ENCODE measurements at places on chromosomes 7 and 10.

DNA sequence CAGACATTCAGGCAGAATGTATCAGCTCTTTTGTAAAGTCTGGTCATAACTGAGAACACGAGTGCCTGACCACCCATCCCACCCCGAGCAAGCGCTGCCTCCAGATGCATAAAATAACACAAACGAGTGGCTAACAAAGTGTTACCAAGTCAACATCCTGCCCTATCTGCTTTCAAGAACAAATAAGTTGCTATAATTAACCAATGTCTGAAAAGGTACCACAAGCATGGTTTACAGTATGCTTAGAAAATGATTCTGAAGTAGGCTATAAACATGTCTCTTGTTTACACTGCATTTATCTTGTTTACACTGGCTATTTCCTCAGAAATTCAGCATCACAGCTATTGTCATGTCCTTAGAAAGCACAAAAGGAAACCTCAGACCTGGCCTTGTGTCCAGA, 49.5 kb downstream of the PIK3AP1 start:
- DNase-seq = no peak

DNA sequence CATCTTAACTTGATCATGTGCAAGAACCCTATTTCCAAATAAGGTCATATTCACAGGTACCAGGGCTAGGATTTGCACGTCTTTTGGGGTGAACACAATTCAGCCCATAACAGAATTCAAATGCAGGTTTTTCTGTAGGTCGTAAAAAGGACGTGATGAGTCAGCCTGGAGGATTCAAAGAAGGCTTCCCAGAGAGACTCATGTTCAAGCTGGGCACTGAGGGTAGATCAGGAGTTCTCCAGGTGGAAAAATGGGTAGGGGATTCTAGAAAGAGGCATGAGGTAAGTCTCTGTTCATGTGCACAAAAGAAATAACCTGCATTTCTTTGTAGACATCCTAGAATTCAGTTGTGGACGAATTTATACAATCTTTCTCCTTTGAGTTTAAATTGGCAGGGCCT, 160.4 kb downstream of the RPS24 start:
- no peak for DNase-seq

- no peak for DNase-seq
These were observed 9.0 kb downstream of the TACR2 start for GRCh38 chr10:69407621-69408301.

- peak; percentile 11 for DNase-seq
These were observed 125.7 kb downstream of the ZMYND11 start for GRCh38 chr10:260819-261429.

GRCh38 chr7:44374007-44374763, 48.8 kb upstream of the CAMK2B start:
- no peak for DNase-seq

DNA sequence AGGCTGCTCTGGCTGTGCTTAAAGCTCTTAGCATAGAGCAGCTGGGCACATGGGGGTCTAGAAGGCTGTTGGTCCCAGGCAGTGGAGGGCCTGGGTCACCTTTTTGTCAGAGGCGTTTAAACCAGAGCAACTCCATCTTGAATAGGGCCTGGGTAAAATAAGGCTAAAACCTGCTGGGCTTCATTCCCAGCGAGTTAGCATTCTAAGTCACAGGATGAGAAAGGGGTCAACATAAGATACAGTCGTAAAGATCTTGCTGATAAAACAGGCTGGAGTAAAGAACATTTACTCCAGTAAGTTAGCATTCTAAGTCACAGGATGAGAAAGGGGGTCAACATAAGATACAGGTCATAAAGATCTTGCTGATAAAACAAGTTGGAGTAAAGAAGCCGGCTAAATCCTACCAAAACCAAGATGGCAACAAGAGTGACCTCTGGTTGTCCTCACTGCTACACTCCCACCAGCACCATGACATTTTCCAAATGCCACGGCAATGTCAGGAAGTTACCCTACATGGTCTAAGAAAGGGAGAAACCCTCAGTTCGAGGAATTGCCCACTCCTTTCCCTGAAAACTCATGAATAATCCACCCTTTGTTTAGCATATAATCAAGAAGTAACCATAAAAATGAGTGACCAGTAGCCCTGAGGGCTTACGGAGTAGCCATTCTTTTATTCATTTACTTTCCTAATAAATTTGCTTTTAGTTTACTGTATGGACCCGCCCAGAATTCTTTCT, 96.8 kb upstream of the PCBD1 start:
- no peak for DNase-seq

- no peak for DNase-seq
These were observed 101.1 kb downstream of the PTPRE start for GRCh38 chr10:128007971-128008370.

- no peak for DNase-seq
These were observed 24.5 kb upstream of the BTRC start for GRCh38 chr10:101329341-101330032.

DNA sequence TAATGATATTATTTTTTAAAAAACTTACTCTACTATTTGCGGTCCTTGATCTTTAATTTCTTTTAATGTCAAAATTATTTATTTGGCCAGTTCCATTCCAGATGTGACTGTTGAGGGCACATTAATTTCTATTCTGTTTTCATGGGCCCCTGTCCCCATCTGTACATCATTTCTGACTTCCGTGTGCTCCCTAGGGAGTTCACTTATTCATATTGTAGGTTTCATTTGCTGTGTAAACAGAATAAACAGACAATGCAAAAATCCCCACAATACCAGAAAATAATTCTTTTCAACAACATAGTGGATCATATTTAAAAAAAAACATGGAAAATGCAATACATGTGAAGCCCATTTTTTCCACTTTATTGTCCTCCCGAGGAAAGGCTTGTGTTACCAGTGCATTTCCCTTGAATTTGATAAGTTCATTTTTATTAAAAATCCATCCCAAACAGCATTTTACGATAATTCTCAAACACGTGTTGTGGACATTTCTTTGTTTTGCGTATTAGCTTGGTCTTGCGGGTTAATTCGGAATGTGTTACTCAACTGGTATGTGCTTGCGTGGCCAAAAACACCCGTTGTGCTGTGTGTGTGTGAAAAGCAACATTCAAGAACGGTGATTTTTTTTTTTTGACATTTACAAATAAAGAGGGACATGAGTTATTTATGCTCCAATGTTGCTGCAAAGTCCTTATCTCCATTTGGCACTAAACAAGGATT, 138.4 kb downstream of the MGMT start:
- DNase-seq = no peak

- no peak for DNase-seq
These were observed 6.3 kb downstream of the MYO1G start for GRCh38 chr7:44972562-44972961.

GRCh38 chr7:77466450-77466849, 50.3 kb upstream of the GSAP start:
- DNase-seq = no peak

- no peak for DNase-seq
These were observed 39.5 kb downstream of the C7orf33 start for GRCh38 chr7:148630078-148630477.

GRCh38 chr7:132290021-132290420, 286.2 kb downstream of the PLXNA4 start:
- DNase-seq = no peak

GRCh38 chr10:114208351-114208750, 29.2 kb downstream of the TDRD1 start:
- DNase-seq = no peak

DNA sequence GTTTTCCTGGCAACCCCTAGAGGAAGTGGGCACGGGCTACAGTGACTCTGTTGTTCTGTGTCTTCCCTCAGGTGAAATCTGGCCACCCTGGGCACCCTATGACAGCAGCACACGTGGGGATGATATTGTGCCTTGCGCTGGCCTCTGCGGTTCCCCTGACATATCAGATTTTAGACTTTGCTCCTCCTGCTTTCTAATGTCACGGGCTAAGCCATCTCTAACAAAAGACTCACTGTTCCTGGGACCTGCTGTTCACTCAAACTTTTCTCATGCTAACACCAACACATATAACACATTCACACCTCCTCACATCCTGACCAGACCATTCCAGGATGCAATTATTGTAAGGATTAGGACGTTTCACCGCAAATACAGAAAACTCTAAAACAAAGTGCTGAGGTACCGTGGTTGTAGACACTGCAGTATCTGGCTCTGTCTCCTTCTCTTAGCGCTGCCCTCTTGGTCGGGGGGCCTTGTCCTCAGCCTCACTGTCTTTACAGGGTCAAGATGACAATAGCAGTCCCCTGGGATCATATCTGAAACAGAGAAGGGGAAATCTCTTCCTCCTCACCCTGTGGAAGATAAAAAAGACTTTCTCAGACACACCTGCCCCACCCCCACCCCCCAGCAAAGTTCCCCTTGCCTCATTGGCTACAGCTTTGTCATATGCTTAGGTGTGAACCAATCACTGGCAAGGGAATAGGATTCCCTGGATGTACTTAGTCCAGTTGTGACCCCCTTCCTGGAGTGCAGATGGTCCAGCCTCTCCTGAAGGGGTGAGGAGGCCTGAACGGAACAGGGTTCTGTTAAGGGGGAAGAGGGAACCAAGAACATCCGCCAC, 14.1 kb downstream of the CHN2 start:
- DNase-seq = no peak

GRCh38 chr10:60235001-60235400, 154.7 kb downstream of the ANK3 start:
- no peak for DNase-seq

DNA sequence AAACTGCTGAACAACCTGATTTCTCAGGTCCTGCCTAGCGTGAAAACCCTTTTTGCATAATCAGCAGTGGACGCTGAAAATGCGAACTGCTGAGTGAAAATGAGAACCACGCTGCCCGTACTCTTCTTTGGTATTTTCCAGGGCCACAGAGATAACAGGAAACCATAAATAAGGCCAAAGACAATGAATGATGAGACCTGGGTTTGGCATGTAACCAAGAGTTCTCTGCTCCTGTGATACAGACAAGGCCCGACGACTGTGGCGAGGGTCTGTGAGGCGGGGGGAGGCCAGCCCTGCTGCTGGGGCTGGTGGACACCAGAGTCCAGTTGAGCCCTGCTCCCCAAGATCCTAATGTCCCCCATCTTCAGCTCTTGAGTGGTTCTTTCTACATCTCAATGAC, 236.0 kb downstream of the WDR11 start:
- no peak for DNase-seq

GRCh38 chr7:112226701-112227276, 20.3 kb downstream of the ZNF277 start:
- no peak for DNase-seq

DNA sequence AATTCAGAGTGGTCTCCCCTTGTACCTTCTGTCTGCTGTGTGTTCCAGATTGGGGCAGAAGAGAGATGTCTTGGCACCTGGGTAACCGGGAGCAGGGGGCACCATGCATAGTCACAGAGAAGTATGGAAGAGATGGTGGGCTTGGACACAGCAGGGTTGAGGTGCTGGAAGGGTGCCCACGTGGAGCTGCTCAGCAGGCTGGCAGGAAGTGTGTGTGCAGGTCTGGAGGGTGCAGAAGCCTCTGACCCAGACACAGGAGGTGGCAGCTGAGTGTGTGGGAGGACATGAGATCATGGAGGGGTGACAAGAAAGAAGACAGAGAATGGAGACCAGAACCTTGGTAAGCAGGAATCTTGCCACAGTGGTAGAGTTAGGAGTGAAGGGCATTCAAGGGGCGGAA, 42.3 kb upstream of the DUSP5 start:
- no peak for DNase-seq

DNA sequence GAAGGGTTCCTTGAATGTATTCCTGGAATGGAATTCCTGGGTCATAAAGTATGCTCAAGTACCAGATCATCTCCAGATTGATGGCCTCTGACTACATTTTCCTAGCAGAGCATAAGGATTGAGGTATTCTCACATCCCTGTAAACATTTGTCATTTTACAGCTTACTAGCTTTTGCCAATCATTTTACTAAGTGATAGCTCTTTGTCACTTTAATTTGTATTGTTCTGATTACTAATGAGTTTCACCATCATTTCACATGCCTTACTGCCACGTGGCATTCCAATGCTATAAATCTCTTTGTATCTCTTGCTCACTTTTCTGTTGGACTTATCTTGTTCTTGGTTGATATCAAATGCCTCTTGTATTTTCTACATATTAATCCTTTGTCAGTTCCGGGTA, 68.6 kb upstream of the CACNB2 start:
- DNase-seq = no peak

DNA sequence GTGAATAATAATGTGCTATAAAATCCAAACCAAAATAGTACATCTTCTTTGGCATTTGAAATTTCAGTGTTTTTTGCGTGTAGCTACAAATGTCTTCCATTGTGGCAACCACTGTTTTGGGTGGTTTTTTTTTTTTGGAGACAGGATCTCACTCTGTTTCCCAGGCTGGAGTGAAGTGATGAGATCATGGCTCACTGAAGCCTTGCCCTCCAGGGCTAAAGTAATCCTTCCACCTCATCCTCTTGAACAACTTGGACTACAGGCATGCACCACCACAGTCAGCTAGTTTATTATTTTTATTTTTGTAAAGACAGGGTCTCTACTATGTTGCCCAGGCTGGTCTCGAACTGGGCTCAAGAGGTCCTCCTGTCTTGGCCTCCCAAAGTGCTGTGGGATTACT, 455.1 kb downstream of the AUTS2 start:
- DNase-seq = no peak

- no peak for DNase-seq
These were observed 79.0 kb downstream of the GRB10 start for GRCh38 chr7:50703654-50704053.

- DNase-seq = no peak
These were observed 71.6 kb downstream of the ADCYAP1R1 start for GRCh38 chr7:31123726-31124125.

GRCh38 chr10:22700489-22700888, 13.9 kb downstream of the PIP4K2A start:
- DNase-seq = no peak

GRCh38 chr10:9342885-9343570, 1288.5 kb downstream of the GATA3 start:
- DNase-seq = no peak

- no peak for DNase-seq
These were observed 75.3 kb upstream of the NKX6-2 start for GRCh38 chr10:132861116-132861691.

- DNase-seq = no peak
These were observed 117.7 kb downstream of the CCNY start for GRCh38 chr10:35453855-35454532.

DNA sequence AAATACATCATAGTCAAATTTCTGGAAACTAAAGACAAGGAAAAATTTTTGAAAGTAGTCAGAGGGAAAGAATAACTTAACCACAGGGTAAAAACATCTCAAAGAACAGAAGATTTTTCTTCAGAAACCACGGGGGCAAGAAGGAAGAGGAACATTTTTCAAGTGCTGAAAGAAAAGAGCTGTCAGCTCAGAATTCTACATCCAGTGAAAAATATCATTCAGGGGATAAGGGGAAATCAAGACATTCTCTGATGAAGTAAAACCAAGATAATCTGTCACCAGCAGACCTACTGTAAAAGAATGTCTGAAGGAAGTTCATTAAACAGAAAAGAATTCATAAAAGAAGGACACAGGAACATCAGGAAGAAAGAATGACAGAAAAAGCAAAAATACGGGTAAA, 111.2 kb upstream of the TMEM72 start:
- DNase-seq = no peak
